ENCODE measurements at places on chromosomes 2 and 18.
A peak's percentile ranks its signal among the peaks of the same experiment; 100 is the strongest.

- DNase-seq = no peak
Observed at GRCh38 chr2:103232865-103233264, 471.0 kb downstream of the TMEM182 start.

- no peak for DNase-seq
Observed at GRCh38 chr18:46321955-46322354, 217.8 kb downstream of the HAUS1 start.

- DNase-seq = no peak
Observed at GRCh38 chr2:85032621-85033020, 61.7 kb downstream of the KCMF1 start.

GRCh38 chr2:45119855-45120254 is 110.6 kb upstream of the SIX2 start:
- no peak for DNase-seq

DNA sequence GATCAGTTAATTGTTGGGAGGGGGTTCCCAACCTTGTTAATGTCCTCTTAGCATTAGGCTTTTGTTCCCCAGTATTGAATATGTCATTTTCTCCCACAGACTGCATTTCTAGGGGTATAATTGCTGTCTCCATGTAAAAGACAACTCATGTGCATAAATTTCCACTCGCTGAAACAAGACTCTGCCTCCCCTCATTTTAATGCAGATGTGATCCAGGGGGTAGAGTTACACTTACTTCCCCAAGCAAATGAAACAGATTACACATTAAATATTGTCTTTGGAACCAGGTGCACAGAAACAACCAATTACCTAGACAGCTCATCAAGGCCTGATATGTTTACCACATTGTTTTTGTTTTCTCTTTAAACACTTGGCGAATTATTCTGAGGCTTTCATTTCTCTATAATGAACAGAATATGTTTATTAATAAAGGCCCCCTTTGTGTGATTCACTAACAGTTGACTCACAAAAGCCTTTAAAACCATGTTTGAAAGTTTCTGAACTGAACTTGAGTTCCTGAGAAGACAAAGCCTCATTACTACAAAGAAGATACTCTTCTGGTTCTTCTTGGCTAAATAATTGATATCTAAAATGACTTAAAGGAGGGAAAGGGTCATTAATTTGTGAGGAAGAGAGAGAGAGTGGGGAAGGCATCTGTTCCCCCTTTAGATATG is 15.0 kb upstream of the ACVR1 start:
- DNase-seq = peak; percentile 35

DNA sequence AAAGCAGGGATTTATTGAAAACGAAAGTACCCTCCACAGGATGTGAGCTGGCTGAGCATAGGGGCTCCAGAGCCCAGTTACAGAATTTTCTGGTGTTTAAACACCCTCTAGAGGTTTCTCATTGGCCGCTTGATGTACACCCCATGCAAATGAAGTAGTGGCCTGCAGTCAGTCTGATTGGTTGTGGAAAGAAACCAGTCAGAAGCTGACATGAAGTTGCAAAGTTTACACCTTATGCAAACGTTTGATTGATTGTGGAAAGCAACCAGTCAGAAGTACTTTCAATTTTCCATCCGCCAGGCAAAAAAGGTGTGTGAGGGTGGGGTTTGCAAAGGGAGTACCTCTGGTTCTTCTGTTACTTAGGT is 62.3 kb downstream of the VWA3B start:
- DNase-seq = peak; percentile 71
